Karpas-422 (cell line): ENCODE measurements at places on chromosomes 11 and 22. TPM values are rescaled to one million over a fixed set of nuclear protein-coding genes. Genes with fewer than 3 reads are reported as not detected.

The APLNR gene
- not detected in 2 replicates for total RNA-seq

The OR8G5 gene
- not detected in 2 replicates for total RNA-seq

The ELFN2 gene
- not detected in 2 replicates for total RNA-seq

The SCUBE1 gene
- not detected in 2 replicates for total RNA-seq

The NAALADL1 gene
- total RNA-seq, result not detected in 2 replicates

The LGALS12 gene
- not detected in 2 replicates for total RNA-seq

DNA sequence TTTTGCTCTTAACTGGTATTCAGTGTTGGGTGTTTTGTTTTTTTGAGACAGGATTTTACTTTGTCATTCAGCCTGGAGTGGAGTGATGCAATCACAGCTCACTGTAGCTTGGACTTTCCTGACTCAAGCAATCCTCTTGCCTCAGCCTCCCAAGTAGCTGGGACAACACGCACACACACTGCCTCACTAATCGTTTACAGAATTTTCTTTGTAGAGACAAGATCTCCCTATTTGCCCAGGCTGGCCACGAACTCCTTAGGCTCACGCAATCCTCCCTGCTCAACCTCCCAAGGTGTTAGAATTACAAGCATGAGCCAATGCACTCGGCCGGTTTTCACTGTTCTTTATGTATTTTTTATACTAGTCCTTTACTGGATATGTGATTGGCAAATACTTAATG is 51.0 kb upstream of the IGLL5 start:
- no peak for DNase-seq

GRCh38 chr11:32706985-32707741 is 87.3 kb downstream of the CCDC73 start:
- DNase-seq, result peak; percentile 52

DNA sequence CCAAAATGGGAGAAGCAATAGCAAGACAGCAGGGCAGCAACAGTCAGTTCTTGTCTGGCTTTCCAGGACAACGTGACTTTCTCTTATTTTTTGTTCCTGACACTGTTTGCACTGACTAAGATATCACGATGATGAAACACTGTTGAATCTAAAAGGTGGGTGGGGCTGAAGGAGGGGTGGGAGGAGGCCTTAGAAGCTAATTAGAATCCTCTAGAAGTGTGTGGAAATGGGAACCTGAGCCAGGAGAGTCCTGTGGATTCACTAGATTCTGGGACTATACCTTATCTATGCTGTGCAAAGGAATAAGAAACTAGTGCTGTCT is 300.3 kb downstream of the ST3GAL4 start:
- DNase-seq, result no peak

- DNase-seq, result no peak
Measured at GRCh38 chr11:66055021-66055420, 2.9 kb downstream of the SF3B2 start.

DNA sequence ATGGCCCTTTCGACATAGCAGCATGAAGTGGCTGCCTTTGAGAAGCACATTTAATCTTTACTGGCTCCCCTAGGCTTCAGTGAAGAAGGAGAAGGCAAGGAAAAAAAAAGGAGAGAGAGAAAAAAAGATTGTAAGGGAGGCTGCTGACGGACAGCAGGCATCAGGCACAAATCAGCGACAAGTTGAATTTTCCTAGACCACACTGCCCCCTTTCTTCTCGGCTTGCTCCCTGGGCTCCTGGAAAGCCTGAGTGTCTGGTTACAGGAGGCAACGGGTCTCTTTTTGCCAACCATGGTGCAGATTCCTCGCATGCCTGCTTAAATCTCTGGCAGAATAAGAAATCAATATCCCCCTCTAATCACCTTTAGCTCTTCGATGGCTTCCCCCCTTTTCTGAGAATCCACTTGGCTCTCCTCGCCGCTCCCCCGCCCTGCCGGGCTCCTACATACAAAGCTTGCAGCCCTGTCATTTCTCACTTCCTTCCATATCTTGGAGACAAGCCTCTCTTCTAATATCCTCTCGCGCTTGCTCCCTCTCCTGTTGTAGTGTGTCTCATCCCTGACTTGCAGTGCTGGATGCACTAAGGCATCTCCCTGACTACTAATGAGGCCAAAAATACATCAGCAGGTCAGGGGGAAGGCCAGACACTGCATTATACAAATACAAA is 14.3 kb downstream of the BLID start:
- DNase-seq, result no peak

GRCh38 chr11:131481303-131481702 is 110.9 kb downstream of the NTM start:
- DNase-seq, result no peak

- no peak for DNase-seq
Measured at GRCh38 chr11:15499674-15500073, 385.0 kb downstream of the INSC start.

DNA sequence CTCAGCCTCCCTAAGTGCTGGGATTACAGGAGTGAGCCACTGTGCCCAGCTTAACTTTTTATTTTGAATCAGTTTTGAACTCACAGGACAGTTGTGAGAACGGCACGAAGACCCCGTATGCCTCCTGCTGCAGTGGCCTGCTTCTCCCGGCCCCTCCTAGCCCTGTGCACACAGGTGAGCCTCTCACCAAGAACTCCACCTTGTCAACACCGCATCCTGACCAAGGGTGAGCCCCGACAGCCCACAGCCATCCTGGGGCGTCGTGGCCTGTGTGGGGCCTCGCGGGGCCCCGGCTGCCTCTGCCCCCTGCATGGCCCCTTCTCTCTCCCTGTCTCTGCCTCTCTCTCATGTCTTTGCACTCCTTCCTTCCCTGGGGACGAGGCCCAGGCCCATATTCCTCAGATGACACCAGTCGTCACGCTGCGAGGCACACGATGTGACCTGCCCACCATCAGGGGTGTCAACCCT is 38.8 kb downstream of the GNB1L start:
- DNase-seq, result no peak

- DNase-seq, result peak; percentile 20
Measured at GRCh38 chr22:42452916-42453315, 20.7 kb upstream of the NFAM1 start.

DNA sequence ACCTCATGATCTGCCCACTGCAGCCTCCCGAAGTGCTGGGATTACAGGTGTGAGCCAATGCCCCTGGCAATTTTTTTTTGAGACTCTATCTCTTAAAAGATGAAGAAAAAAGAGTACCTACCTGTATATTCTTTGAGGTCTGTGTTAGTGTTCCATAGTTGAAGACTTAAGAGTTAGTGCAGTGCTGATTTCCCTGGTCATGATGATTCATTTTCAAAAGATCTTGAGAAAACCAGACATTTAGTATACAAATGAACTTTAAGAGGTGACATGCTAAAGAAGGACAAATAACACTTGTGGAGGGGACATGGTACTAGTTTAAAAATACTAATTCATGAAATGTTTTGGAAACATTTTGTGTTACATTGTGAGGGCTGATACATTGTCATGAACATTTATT is 17.7 kb downstream of the CBL start:
- no peak for DNase-seq

DNA sequence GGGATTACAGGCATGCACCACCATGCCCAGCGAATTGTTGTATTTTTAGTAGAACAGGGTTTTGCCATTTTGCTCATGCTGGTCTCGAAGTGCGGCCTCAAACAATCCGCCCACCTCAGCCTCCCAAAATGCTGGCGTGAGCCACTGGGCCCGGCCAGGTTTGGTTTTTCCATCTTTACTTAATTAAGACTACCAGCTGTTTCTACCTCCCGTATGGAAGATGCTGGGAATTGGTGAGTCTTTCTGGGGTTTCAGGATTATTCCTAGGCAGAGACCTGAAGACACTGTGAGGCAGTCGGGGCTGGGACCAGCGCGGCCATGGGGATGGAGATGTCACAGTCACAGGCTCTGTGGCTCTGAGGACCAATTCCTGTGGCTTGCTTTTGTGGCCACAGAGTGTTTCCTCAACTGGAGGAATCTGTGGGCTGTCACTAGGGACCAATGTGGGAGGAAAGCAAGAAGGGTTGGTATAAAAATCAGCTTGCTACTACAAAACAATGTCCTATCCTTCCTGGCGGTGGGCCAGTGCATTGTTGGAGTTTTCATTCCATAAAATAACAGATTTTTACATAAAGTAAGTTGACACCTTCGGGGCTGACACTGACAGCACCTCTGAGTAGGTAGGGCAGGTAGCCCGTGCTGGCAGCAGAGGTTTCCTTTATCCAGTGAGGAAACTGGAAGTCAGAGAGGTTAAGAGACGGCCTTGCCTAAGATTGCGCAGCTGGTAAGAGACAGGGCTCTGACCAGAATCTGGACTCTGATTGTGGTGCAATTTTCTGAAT is 8.4 kb upstream of the FTH1 start:
- DNase-seq, result no peak

GRCh38 chr11:130611791-130612251 is 163.4 kb downstream of the ADAMTS15 start:
- no peak for DNase-seq

- no peak for DNase-seq
Measured at GRCh38 chr11:44226945-44227344, 83.0 kb downstream of the ALX4 start.

DNA sequence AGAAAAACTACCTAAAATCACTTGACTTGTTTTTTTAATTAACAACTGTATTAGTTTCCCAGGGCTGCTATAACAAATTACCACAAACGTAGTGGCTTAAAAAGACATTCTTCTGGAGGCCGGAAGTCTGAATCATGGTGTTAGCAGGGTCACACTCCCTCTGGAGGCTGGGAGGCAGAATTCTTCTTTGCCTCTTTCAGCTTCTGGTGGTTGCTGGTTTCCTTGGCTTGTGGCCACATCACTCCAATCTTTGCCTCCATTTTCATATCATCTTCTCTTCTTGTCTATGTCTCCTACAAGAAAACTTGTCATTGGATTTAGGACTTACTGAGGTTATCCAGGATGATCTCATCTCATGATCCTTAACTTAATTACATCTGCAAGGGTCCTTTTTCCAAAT is 7.4 kb upstream of the INCENP start:
- no peak for DNase-seq
